ENCODE measurements at places on chromosomes 13 and 19.

- DNase-seq: no peak
Measured at GRCh38 chr19:29587518-29587986, 18.5 kb upstream of the POP4 start.

DNA sequence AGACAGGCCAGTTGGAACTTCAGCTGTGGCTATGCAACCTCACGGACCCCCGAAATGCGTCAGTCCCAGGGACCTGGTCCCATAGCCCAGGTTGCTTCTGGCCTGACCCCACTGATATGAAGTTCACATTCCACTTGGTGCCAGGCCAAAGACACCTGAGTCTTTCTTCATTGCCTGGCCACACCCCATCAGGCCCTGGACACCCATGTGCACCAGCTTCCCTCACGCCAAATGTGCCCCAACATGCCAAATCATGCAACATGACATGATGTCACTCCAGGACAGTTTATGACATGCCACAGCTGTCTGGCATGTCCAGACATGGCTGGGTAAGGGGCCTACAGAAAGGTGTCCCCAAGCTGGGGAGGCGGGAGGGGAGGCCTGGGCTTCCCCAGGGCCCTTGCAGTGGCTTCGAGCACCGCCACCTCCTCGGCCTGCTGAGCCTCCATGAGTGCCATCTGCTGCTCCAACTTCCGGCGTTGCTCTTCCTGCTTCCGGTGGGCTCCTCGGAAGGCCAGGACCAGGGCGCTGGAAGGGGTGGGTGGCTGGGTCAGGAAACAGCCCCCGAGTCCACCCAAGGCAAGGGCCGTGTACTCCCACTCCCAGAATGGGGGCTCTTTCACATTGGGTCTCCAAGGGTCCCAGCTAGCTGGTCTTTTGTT, 4.3 kb upstream of the NR2F6 start:
- DNase-seq: no peak

DNA sequence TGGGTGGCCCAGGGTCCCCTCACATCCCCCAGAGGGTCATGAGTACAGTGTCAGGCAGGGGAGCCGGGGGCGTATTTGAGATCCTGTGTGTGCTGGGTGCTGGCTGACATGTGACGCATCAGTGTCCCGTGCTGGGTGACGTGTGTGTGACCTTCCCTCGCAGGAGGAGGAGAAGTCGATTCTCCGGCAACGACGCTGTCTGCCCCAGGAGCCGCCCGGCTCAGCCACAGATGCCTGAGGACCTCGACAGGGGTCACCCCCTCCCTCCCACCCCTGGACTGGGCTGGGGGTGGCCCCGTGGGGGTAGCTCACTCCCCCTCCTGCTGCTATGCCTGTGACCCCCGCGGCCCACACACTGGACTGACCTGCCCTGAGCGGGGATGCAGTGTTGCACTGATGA, 25.8 kb downstream of the PNPLA6 start:
- no peak for DNase-seq

DNA sequence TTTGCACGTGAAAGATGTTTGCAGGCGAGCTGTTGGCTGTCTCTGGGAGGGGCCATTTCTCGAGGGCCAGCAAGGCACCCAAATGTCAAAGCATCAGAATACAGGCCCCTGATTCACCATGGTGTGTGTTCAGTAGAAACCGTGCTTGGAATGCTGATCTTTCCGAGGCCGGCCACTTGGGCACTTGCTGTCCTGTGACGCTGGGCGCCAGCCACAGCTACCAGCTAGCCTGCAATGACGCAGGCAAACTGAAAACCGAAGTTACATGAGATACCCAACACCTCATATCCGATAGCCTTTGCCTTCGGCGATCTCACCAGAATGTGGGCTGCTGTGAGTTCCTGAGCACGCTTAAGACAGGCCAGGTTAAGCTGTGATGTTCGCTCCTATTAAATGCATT, 12.0 kb downstream of the THOP1 start:
- no peak for DNase-seq

DNA sequence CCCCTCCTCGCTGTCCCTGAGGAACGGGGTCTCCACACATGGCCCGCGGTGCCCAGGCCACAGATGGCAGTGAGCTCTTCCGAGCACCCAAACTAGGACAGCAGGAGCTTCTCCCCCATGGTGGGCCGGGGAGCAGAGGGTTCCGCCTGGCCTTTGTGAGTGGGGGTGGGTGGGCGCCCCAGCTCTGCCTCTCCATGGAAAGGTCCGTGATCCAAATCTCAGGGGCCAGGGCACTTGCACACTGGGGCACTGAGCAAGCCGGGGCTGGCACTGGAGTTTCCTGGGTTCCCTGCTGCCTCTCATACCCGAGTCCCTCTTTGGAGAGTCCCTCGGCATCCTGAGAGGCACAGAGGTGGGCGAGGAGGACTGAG, 2.2 kb upstream of the DIRAS1 start:
- DNase-seq: no peak

GRCh38 chr19:1475751-1476437, 3.1 kb downstream of the C19orf25 start:
- no peak for DNase-seq

GRCh38 chr19:2319551-2319950, 8.8 kb downstream of the LSM7 start:
- no peak for DNase-seq

DNA sequence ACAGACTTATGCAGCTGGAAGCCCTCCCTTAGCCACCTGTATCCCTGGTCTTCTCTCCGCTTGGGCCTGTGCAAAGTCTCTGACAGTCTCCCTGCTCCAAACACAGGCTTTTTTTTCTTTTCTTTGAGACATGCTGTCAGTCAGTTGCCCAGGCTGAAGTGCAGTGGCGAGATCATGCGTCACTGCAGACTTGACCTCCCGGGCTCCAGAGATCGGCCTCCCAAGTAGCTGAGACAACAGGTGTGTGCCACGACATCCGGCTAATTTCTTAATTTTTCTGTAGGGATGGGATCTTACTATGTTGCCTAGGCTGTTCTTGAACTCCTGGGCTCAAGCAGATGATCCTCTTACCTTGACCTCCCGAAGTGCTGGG, 1.6 kb downstream of the MZF1 start:
- no peak for DNase-seq

DNA sequence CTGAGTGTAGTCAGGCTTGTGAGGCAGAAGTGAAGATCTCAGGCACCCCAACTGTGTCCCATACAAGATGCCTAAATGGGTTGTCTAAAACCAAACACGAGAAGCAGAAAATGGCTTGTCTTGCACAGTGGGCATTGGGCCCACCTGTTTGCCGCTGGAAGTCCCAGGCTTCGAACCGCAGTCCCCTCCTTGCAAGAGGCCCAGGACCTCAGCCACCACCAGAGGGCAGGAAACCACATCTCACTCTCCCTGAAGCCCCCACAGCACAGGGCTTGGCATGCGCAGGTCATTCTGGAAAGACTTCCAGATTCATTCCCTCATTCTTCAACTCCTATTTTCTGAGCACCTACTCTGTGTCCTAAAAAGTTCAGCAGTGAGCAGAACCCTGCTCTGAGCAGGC, 973.7 kb downstream of the UQCRFS1 start:
- peak; percentile 2 for DNase-seq

- no peak for DNase-seq
Measured at GRCh38 chr13:61406275-61406674, 9.4 kb downstream of the PCDH20 start.

DNA sequence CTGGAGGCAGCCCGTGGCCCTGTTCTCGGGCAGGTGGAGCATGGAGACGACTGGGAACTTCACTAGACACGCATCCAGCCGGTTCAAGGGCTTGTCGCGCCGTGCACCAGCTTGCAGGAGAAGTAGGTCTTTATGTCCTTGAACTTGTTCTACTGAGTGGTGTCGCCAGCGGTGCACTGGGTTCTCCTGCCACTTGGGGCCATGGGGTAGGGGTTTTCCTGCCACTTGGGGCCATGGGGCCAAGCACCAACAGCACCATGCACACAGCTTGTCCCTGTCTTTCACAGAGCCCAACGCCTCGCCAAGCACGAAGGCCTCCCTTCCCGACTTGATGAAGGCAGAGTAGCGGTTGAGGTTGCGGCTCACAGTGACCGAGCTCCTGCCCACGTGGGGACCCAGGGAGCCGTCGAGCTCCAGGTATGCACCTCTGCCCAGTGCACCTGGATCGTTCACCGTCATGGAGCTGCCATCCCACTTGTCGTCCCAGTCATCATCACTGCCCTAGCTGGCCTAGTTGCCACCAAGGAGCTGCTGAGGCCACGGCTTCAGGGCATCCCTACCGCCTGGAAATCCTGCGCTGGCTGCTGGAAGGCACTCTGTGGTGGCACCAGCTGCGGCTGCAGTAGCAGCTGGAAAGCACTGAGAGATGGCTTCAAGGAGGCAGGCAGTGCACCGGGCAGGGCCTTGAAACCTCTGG, 40.5 kb upstream of the TPM4 start:
- no peak for DNase-seq

DNA sequence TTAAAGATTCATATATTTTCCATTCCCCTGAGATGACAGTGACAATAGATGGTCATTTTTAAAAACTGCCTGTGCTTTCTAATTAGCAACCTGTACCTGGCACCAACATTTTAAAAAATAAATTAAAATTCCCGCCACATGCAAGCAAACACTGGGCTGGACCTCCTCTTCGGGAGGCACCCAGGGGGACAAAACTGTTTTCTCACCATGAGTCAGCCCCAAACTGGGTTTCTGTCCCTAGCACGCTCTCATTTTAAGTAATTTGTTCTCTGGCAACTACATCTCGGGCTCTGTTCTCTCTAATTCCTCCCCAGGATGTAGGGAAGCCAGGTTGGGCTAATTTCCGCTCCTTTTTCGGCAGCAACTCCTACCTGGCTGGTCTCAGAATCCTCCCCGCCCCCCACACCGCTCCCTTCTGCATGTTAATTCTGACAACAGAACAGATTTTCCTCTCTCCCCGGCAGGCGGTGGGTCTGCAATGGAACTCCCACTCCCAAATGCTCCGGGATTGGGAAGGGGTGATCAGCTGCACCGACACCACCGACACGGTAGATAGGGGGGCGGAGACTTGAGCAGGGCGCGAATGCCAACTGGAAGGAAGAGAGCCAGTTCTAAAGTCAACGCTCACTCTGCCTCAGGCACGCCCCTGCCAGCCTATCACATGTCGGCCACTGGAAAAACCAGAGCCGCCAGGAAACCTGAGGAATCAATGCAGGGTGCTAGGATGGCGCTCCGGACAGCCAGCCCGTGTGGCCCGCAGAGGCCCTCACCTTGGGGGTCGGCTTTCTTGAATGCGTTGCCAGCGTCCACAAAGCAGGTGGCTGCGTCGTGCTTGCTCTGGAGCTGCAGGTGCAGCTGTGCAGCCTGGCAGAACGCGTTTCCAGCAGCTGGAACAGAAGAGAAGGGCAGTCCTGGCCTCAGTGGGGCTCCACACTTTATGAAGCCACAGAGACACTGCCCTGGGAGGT, 14.7 kb downstream of the NAPA start:
- no peak for DNase-seq

GRCh38 chr13:77745784-77746183, 48.3 kb downstream of the SLAIN1 start:
- no peak for DNase-seq

DNA sequence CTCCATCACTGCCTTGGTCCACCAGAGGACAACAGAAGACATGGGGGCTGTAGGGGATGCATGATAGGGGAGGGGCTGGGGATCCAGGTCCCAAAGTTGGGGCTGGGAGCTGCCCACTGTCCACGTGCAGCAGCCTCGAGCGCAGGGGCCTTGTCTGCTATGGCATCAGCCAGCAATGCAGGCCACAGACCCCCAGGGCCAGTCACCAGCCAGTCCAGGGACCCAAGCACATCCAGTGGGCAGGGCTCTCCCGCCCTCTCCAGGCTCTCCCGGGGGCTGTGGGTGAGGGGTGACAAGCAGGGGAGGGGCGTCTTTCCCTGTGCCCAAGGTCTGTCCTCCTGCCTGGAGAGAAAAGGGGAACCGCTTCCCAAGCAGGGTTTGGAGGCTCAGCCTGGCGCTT, 32.8 kb downstream of the PEPD start:
- DNase-seq: no peak

DNA sequence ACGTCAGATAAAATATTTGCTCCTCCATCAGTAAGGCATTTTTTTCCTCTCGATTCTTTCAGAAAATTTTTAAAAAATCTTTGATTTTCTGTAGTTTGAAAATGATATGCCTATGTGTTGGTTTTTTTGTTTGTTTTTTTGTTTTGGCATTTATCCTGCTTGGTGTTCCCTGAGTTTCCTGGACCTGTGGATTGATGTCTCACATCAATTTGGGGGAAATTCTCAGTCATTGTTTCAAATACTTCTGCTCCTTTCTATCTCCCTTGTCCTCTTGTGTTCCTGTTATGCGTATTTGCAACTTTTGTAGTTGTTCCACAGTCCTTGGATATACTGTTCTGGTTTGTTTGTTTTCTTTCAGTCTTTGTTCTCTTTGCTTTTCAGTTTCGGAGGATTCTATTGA, 18.8 kb upstream of the FLT1 start:
- no peak for DNase-seq

GRCh38 chr13:26950968-26951367, 190.4 kb upstream of the GPR12 start:
- no peak for DNase-seq

DNA sequence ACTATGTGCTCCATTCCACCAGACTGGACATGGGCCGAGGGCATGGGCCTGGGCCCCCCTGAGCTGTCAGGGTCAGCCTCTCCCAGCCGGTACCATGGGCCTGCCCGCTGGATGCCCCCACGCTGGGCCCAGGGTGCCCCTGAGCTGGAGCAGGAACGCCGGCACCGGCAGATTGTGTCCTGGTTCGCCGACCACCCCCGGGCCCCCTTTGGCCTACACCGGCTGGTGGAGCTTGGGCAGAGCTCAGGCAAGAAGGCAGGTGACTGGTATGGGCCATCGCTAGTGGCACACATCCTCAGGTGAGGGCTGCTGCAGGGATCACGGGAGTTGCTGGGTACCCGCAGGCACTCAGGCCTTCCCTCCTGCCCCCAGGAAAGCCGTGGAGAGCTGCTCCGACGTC, 3.1 kb downstream of the ATG4D start:
- no peak for DNase-seq

DNA sequence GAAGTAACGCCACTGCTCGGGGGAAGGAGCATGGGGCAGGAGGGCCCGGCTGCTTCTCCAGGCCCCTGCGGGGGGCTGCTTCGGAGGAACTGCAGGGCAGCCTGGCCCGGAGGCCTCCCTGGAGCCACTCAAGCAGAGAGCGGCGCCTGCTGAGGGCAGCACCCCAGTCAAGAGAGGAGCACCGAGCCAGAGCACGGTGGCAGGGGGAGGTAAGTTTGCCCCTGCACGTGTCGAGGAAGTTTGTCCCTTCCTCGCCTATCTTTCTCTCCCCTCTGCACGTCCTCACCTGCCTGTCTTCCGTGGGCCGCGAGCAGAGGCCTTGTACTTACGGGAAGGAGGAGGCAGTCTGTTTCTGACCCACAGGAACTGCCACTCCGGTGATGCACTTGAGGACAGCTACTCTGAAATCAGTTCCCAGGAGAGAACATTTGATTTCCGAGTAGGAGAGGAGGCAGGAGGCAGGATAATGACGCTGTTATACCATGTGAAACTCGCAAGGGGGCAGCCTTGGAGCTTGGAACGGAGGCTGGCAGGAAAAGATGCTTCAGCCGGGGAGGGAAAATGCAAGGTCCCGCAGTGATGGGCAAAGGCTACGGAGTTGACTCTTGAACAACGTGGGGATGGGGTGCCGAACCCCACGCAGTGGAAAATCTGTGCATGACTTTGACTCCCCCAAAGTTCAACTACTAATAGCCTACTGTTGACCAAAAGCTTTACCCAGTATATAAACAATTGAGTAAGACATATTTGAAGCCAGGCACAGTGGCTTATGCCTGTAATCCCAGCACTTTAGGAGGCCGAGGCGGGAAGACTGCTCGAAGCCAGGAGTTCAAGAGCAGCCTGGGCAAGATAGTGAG, 5.0 kb downstream of the FFAR1 start:
- DNase-seq: peak; percentile 64

- no peak for DNase-seq
Measured at GRCh38 chr19:51564791-51565190, 6.3 kb upstream of the ZNF175 start.
